Aortic smooth muscle cell (primary cell): ENCODE measurements at places on chromosomes 3 and 15. TPM values are rescaled to one million over a fixed set of nuclear protein-coding genes. Genes with fewer than 3 reads are reported as not detected.

Gene VPS39
- 38.7 and 49.5 TPM in 2 replicates for total RNA-seq

Gene RTP1
- total RNA-seq = not detected in 2 replicates

Gene FMN1
- total RNA-seq = 0.12 and 0.13 TPM in 2 replicates

Gene IL5RA
- not detected in 2 replicates for total RNA-seq

Gene LYZL4
- total RNA-seq = not detected in 2 replicates

Gene IL17RB
- total RNA-seq = not detected in 2 replicates

Gene DNAJB11
- total RNA-seq = 59.1 and 60.5 TPM in 2 replicates

Gene TXNRD3
- 8.7 and 9.8 TPM in 2 replicates for total RNA-seq

Gene SPINK8
- total RNA-seq = not detected in 2 replicates

Gene CCDC9B
- 102 and 109 TPM in 2 replicates for total RNA-seq

Gene P2RY1
- 1.2 and 1.7 TPM in 2 replicates for total RNA-seq

Gene TEX55
- total RNA-seq = not detected in 2 replicates

Gene ITPKA
- total RNA-seq = 1.7 and 2.4 TPM in 2 replicates

Gene DNAH12
- under 0.01 and 0.12 TPM in 2 replicates for total RNA-seq
